ENCODE measurements at places on chromosomes 7 and 10. TPM values are rescaled to one million over a fixed set of nuclear protein-coding genes. Genes with fewer than 3 reads are reported as not detected.

DNA sequence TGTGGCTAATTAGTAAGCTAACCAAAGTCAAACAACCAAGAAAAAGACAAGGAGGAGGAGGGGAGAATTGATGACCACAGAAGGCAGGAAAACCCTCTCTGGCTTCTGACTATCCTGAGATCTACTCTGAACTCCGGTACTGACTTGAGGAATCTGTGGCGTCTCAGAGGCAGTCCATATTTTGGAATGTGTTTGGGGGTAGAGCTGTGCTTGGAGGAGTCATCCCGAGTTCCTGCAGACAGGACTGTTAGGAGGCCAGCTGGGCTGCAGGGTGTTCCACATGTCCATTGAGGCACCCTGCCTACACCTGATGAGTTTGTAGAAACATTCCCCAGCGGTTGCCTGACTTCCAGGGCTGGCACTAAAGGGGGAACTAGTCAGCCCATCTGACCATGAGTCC, 91.6 kb downstream of the PLCE1 start:
- no peaks in the 10 kb centered on the region for H3K36me3 ChIP-seq
- no peaks in the 10 kb centered on the region for H3K4me1 ChIP-seq
- no peak for DNase-seq
- H3K4me3 ChIP-seq: no peak overlapping the region

- DNase-seq: peak; percentile 23
- H3K27ac ChIP-seq: peak overlapping the region; percentile 25
- H3K27me3 ChIP-seq: no peaks in the 10 kb centered on the region
- H3K4me1 ChIP-seq: no peaks in the 10 kb centered on the region
These were observed 172.1 kb downstream of the CYP26A1 start for GRCh38 chr10:93245779-93246178.

DNA sequence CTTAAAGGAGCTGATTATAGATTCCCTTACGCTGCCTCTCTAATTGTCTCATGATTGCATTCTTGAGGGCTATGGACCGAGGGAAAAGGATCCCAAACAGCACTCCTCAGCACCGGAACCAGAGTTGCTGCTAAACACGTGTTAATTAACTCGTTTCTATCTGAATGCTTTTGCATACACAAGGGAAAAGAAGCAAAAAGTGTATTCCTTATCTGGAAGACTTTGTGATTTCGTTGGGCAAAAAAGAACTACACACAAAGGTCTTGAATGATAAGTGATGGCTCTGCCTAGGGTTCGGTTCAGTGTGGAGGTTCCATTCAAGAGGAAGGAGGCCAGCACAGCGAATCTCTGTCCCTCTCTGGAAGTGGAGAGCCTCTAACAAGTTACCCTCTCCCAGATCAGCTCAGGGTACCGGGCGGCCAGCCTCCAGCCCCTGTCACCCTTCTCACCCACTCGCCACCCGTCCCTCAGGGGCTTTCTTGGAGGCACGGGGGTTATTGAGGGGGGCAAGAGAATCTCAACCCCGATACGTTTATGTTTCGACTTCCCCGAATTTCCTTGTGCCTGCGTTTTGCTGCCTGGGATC, 515 bp upstream of the SLC4A2 start:
- peak overlapping the region; percentile 86 for H3K4me3 ChIP-seq
- H3K27me3 ChIP-seq: no peaks in the 10 kb centered on the region
- DNase-seq: no peak
- peaks cover 24% of the 10 kb centered on the region for H3K4me1 ChIP-seq
- H3K36me3 ChIP-seq: no peaks in the 10 kb centered on the region
- H3K27ac ChIP-seq: peak overlapping the region; percentile 100

GRCh38 chr10:33760056-33760943, 425.8 kb upstream of the NRP1 start:
- H3K27me3 ChIP-seq: no peaks in the 10 kb centered on the region
- no peak for DNase-seq
- H3K27ac ChIP-seq: no peak overlapping the region
- no peaks in the 10 kb centered on the region for H3K4me1 ChIP-seq
- H3K36me3 ChIP-seq: no peaks in the 10 kb centered on the region
- no peak overlapping the region for H3K4me3 ChIP-seq

Gene OR13A1
- total RNA-seq: not detected

DNA sequence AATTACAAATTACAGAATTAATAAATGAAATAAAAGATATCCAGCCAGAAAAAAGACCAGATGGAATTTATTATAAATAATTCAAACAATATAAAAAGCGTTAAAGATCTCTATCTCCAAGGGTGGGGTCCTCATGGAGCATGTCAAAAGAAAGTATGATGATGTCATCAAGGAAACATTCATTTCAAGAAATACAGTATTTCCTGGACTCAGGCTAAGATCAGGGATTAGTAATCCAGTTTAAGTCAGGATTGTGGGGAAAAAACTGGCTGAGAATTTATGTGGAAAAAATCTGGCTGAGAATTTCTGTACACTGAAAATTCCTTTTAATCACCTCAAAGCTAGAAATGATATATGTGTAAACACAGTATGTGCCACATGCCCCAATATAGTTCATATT, 1075.3 kb downstream of the XPNPEP1 start:
- H3K27ac ChIP-seq: no peak overlapping the region
- no peaks in the 10 kb centered on the region for H3K27me3 ChIP-seq
- H3K4me3 ChIP-seq: no peak overlapping the region
- H3K36me3 ChIP-seq: no peaks in the 10 kb centered on the region
- DNase-seq: no peak
- H3K4me1 ChIP-seq: no peaks in the 10 kb centered on the region

GRCh38 chr7:98616381-98617050, 569 bp upstream of the NPTX2 start:
- DNase-seq: no peak
- no peak overlapping the region for H3K27ac ChIP-seq
- peaks cover 3% of the 10 kb centered on the region for H3K27me3 ChIP-seq
- H3K4me3 ChIP-seq: peak overlapping the region; percentile 30
- H3K4me1 ChIP-seq: no peaks in the 10 kb centered on the region

DNA sequence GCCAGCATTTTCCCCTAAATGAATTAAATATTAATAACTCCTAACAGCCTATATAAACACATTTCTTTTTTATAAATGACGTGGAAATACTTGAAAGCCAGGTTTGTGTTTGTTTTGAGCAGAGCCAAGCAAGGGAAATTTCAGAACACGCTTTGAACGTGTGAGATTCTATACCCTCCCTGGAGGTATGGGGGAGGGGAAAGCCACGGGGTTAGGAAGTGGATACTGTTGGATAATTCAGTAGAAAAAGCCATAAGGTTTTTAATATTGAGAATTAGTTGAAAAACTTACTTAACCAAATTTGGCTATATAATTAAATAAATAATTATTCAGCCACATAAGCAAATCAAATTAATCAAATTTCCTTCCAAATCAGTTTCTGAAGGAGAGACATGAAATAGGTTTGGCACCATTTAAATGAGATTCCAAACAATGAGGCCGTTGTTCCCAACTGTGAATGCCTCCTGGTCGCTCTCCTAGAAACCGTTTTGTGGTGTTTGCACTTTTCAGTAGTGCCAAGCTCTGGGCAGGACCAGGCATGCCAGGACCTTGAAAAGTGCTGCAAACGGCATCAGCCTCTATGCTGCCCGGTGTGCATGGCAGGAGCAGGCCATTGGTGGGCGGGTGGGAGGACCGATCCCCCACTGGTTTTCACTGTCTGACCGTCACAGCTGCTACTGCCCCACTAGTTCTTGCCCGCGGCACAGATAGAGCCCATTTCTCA, 88.1 kb downstream of the SEPTIN14 start:
- H3K27ac ChIP-seq: peak overlapping the region; percentile 23
- no peak overlapping the region for H3K4me3 ChIP-seq
- H3K27me3 ChIP-seq: no peaks in the 10 kb centered on the region

DNA sequence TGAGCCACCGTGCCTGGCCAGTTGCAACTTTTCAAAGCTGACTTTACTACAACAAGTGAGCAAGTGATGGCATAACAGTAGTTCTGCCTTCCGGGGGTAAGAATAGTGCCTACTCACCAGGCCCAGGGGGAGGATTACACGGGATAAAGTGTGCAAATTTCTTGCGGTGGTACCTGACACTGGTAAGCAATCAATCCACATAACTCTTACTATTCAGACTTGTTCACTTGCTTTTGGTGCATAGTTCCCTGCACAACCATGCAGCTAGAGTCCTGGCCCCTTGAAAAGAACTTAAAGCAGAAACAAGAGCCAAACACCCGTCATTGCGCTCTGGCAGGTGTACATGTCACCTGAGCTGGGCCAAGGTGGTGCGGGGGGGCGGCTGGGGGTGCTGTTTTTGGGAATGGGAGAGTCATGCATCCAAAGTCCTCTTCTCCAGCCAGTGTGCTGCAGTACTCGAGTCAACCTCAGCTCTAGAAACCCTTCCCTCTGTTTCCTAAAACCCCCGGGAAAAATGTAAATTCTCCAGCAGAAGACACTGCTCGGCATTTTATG, 5.4 kb upstream of the COBL start:
- H3K27me3 ChIP-seq: no peaks in the 10 kb centered on the region
- no peaks in the 10 kb centered on the region for H3K36me3 ChIP-seq
- H3K4me3 ChIP-seq: no peak overlapping the region
- peaks cover 5% of the 10 kb centered on the region for H3K4me1 ChIP-seq
- DNase-seq: no peak

DNA sequence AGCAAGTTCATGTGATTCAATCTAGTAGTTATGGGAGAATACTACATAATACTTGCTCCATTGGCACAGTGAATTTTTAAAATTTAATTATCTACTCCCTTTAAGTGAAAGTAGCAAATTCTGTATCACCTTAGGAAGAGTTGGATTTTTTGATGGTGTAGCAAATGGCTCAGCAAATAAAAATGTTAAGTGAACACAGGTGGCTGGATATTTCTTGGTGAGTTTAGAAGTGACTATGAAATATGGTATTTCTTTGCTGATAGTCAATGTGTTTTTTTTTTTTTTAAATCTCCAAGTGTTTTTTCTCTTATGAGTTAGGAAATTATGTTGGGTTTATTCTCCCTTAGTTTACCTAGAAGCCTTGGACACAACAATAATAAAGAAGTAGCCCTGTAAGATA, 67.8 kb downstream of the CREM start:
- H3K4me3 ChIP-seq: no peak overlapping the region
- no peaks in the 10 kb centered on the region for H3K4me1 ChIP-seq

All from breast epithelium (tissue), 4 donors.